ENCODE measurements at places on chromosomes 4 and X.

DNA sequence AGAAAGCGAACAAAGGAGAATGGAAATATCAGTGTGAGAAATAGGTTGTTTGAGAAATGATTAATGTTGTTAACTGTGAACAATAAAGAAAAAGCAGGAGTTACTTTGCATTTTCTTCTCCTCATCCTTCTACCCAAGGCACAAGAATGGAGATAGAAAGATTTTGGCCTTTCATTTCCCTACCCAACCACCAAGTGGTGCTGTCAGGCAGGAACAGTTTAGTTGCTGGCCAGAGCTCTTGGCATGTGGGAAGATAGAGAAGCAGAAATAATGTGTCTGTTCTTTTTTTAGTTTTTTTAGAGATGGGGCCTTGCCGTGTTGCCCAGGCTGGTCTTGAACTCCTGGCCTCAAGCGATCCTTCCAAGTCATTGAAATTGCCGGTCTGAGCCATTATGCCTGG, 12.8 kb downstream of the HOPX start:
- DNase-seq: no peak

- no peak for DNase-seq
Measured at GRCh38 chr4:88191404-88191803, 33.0 kb upstream of the ABCG2 start.

GRCh38 chr4:137541876-137542646, 9.8 kb upstream of the PCDH18 start:
- no peak for DNase-seq

DNA sequence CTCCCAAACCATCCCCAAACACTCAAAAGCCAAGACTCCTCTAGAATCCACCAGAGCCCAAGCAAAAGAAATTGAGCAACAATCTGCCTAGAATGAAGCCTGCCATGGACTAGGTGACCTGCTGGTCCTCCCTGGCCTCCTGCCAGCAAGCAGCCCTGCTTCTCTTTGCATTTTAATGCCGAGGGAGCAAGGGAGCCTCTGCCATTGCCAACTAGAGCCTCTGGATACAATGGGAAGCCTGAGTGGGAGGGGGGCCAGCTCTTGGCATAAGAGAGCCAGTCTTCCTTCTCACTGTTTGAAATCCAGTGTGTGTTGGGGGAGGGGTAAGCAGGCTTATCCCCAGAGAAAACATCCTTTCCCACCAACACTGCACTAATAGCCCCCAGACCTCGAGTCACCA, 1.5 kb upstream of the GDPD2 start:
- DNase-seq: no peak
